Natural killer cell (primary cell): ENCODE measurements at places on chromosomes 4 and X. TPM values are rescaled to one million over a fixed set of nuclear protein-coding genes. Genes with fewer than 3 reads are reported as not detected.

PGRMC2 gene
- total RNA-seq, result 42.0 TPM

DNA sequence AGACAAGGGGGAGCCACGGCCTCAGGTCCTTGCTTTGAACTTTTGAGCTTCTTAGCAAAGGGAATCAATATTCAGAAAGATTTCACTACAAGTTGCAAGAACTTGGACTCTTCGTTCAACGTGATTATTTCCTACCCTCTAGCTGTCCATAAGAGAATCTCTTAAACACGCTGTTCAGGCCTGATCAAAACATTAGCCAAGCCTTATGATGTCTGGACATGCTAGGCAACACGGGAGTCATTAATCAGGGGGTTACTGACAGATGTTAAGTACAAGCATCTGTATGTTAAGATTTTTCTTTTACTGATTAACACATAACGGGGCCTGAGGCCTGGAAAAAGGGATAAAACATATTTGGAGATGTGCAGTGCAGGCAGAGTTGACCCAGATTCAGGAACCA lies 138.9 kb upstream of the IL1RAPL2 start:
- no peak overlapping the region for H3K4me3 ChIP-seq
- no peaks in the 10 kb centered on the region for H3K4me1 ChIP-seq
- DNase-seq, result no peak
- no peaks in the 10 kb centered on the region for H3K36me3 ChIP-seq
- no peaks in the 10 kb centered on the region for H3K27me3 ChIP-seq
- H3K27ac ChIP-seq, result no peak overlapping the region

GRCh38 chr4:139988863-139989765 lies 164.9 kb downstream of the MAML3 start:
- no peak overlapping the region for H3K27ac ChIP-seq
- no peak for DNase-seq
- no peak overlapping the region for H3K4me3 ChIP-seq
- H3K27me3 ChIP-seq, result no peaks in the 10 kb centered on the region

DNA sequence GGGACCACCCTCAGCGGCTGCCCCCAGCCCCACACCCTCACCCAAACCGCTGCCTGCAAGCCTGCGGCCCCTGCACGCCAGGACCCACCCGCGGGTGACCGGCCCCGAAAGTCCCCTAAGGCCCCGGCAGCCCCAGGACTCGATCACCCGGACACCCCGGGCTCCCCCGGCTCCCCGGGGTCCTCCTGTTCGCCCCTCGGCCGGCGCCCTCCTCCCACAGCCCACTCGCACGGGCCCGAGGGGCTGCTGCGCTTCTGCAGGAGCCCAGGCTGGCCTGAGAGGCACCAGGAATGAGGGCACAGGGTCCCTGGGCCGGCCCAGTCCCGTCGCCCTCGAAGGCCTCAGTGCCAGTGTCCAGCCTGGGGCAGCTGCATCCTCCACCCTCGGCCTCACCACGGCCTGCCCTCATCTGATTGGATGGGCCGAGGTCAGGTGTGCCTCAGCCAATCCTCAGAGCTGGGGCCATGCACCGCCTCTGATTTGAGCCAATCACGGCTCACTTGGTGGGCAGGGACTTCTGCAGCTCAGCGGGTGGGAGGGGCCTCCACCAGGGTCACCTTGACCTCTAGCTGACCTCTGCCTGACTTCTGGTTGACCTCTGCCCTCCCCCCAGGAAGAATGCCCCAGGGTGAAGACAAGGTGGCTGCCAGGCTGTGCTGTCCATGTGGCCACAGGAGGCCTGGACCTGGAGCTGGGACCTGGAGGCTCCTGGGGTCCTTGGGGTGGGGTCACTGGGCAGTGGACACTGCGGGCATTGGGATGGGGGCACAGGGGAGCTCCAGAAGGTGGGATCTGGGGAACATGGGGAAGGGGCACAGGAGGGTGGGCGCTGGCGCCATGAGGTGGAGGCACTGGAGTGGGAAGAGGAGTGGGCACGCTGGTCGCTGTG lies 97.6 kb upstream of the NKX1-1 start:
- no peak overlapping the region for H3K4me3 ChIP-seq
- no peaks in the 10 kb centered on the region for H3K27me3 ChIP-seq
- H3K4me1 ChIP-seq, result no peaks in the 10 kb centered on the region
- H3K27ac ChIP-seq, result no peak overlapping the region
- no peak for DNase-seq

DNA sequence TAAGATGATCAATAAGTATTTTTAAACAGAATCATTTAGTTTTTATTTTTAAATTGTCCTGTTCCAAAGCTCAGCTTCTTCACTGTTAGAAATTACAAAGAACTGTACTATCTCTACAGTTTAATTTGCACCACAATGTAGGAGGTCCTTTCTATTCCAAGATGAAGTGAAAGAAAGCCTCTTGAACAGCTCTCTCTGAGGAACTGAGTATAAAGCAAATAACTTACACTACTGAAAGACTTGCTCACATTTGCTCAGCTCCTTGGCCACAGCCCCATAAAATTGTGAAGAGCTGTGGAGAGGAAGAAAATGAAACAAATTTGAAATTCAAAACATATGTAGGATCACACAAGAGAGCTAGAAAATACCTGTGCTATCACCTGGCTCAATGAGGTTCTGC lies 68.6 kb downstream of the ENPEP start:
- H3K27me3 ChIP-seq, result peaks cover 2% of the 10 kb centered on the region
- no peak overlapping the region for H3K27ac ChIP-seq
- no peak overlapping the region for H3K4me3 ChIP-seq
- H3K4me1 ChIP-seq, result no peaks in the 10 kb centered on the region
- no peak for DNase-seq

DNA sequence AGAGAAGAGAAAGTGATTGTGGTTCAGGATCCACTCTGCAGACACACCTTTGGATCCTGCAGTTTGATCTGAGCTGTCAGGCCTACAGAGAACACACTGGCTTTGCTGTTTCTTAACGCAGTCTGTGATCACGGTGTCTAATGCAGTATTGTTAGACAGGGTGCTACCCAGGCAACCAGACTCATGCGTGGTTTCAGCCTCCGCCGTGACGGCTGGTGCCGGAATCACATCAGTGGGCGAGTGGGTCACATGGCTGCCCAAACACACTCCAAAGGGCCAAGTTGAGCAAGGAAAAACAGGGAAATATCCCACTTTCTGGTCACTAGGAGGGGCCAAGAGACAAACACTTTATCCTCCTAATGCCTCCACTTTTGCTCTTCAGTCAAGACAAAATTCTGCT lies 27.5 kb downstream of the CCDC149 start:
- H3K27me3 ChIP-seq, result no peaks in the 10 kb centered on the region
- H3K4me3 ChIP-seq, result no peak overlapping the region
- no peaks in the 10 kb centered on the region for H3K36me3 ChIP-seq
- H3K4me1 ChIP-seq, result no peaks in the 10 kb centered on the region
- no peak overlapping the region for H3K27ac ChIP-seq
- no peak for DNase-seq

DNA sequence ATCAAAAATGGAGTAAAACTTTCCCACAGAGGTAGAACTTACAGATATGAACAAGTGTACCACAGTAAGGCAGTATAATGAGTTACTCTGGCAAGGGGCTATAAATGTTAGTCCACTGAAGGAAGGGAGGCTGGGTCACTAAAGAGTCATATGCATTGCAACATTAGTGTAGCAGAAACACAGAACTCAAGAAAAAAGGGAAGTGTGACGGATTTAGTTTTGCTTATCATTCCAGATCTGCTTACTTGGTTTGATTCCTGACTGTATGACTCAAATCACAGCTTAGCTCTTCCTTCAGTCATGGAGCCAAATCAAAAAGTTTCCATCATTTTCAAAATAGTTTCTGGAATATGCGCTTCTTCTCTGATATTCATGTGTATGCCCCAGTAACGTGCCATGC lies 148.7 kb downstream of the FSTL5 start:
- H3K27me3 ChIP-seq, result no peaks in the 10 kb centered on the region
- H3K27ac ChIP-seq, result no peak overlapping the region
- DNase-seq, result no peak
- no peaks in the 10 kb centered on the region for H3K36me3 ChIP-seq
- no peaks in the 10 kb centered on the region for H3K4me1 ChIP-seq
